Activated CD8-positive, alpha-beta memory T cell treated with anti-CD3 and anti-CD28 coated beads, Interleukin-2, amount 50 U/mL, for 48 hours (primary cell): ENCODE measurements at places on chromosomes 12 and 14.
A peak's percentile ranks its signal among the peaks of the same experiment; 100 is the strongest.

DNA sequence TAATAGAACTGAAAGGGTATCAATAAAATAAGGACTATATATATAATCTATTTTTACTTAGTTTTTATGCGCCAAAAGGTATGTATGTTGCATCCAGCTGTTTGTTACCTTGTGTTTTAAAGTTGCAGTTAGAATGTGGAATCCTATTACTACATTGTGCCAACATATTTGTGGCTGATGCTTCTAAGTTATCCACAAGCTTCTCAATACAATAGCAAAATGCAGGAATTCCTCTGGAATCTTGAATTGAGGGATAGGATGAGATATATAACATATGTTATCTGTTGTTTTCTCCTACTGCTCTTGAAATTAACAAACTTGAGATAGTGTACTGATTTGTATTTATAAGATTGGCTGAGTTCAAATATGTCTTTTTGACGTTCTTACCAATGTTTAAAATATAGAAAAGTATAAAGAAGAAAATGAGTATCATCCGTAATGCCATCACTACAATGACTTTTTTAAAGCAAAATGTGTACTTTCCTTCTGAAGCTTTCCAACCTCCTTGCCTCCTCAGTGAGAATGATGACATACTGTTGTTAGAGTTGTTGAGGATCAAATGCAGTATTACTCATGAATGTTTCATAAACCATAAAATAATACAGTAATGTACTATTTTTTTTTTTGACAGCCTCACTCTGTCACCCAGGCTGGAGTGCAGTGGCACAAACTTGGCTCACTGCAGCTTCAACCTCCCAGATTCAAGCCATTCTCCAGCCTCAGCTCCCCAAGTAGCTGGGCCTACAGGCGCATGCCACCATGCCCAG, 6.6 kb downstream of the RAP1B start:
- no peak for DNase-seq

DNA sequence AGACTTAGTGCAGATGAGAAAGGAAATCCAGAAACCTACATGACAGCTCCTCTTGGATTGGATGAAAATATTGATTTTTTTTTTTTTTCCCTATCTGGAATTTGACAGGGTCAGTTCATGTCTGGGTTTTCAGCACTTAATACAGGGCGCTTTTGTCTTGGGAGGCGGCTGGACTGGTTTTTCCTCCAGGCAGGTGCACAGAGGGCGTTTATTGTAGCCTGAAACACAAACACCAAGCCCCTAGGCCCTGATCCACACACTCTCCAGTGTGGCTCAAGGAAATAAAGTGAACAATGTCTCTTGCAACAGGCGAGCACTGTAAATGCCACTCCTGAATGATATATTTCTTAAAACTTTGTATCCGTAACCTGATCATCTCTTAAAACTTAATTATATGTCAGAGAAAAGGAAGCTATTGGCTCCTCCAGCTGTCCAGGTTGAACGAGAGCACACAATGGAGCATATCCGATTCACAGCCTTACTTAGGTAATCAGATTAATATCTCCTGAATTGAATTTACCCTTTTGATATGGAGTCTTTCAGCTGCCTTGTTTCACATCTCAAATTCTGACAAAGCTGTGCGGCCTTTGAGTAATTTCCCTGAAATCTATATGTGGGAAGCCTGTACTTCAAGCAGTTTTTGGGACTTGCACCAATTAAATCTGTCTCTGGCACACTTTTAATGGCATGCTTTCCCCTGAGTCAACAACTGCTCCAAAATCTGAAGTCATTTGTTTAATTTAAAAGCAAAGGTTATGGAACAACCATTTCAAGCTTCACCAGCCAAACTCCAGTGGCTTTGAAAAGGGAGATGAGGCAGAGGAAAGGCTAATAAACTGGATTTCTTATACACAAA, 485.7 kb downstream of the ZFP36L1 start:
- no peak for DNase-seq

DNA sequence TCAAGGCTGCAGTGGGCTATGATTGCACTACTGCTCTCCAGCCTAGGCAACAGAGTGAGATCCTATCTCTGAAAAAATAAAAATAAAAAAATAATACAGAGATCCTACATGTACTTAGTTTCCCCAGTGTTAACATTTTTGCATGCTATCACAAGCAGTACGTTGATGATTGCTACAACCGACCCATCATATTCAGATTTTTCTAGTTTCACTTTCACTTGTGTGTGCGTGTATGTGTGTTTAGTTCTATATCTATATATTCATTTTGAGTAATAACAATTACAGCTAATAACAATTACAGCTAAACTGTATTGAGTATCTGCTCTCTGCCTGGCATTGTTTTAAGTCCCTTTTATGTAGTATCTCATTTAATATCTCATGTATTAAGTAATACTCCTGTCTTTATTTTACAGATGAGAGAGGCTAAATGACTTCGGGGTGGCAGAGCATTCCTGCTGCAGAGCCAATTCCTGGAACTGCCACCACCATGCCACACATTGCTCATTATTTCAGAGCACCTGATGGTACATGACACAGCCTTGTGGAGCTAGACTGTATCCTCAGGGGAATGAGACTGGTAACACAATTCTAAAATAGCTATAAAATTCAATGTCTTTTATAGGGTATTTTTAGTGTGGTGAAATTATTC, 153.1 kb downstream of the BCAT1 start:
- no peak for DNase-seq

DNA sequence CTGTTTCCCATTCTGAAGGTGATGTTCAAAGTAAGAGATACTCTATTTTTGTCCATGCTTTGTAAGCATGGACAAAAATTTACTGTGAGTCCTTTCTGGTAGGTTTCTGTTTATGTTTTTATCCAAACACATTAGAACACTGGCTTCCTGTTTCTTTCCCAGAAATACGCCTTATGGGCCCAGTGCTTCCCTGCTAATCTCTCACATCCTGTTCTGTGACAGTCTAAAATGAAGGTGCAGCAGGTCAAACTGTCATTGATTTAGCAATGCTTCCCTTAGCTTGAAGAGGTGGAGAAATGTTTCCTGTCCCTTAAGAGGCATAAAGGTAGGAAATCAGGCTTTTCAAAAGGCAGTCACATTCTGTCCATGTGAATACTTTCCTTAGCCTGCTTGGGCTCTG, 305.6 kb downstream of the RPS29 start:
- no peak for DNase-seq

DNA sequence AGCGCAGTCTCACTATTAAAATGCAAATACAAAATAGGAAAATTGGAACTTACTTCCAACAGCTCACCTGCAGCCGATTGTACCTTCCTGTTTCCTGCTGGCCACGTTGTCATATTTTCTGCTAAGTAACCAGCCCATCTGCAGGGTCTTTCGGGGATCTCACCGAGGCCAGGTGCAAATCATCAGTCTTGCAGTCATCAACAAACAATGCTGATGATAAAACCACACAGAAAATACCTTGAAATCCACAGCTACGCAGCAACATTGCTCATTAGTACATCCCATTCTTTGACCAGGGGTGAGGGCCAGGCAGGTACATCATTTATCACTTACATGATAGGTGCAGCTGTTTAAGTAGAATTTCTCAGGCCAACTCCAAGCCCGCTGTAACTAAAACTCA, 406.9 kb downstream of the TMEM121 start:
- peak; percentile 28 for DNase-seq

- no peak for DNase-seq
Measured at GRCh38 chr12:1815814-1816729, 4.3 kb upstream of the LRTM2 start.

DNA sequence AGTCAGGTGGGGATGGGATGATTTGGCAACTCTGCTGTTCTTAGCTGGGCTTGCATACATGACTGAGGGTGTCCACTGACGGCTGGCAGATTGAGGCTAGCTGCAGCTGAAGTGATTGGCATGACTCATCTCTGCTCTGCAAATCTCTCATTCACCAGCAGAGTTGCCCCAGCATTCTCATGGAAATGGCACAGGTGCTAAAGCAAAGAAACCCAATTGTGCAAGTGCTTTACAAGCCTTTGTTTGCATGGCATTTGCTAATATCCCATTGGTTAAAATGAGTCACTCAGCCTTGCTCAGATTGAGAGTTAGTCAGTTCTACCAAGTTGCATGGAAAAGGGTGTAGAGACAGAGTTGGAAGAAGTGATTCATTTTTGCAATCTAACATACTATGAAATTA, 389.7 kb upstream of the FAR2 start:
- DNase-seq, result no peak

DNA sequence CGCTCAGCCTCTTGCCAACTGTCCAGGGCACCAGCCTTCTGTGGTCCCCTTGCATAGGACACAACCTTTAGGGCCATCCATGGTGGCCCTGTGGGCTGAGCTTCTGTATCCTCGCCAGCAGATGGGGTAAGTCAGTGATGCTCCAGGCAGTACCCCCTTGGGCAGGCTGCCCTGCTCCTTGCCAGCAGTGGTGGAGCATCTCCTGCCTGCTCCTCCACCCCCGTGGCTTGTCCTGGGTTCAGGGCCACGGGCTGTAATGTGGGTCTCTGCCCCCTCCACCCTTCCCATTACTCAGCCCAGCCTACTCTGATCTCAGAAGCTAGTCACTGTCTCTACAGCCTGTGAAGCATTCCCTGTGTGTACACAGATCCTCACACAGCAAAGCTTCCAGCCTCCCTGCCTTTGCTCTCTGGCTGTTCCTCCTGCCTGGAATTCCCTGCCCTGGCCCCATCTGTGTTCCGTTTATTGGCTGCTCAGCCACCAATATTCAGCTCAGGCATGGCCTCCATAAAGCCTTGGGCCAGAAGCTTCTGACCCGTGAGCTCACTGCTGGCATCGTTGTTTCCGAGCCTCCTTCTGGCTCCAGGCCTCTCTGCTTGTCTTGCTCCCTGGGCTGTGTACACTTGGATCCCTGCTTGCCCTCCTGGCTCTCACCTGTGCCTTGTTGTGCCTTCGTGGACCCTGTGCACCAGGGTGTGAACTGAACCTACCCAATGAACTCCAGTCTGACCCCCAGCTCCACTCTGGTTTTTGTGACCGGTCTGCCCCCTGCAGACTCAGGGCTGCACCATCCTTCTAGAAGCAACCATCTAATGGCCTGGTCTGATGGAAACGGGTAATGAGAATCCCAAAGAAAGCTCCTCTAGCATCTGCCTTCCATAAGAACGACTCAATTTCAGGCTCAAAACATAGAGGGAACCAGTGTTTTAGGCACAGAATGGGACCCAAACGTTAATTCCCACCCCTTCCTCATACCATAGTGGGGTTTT, 177.0 kb upstream of the PRMT8 start:
- DNase-seq, result no peak

- no peak for DNase-seq
Measured at GRCh38 chr14:91202234-91202974, 42.1 kb downstream of the GPR68 start.

DNA sequence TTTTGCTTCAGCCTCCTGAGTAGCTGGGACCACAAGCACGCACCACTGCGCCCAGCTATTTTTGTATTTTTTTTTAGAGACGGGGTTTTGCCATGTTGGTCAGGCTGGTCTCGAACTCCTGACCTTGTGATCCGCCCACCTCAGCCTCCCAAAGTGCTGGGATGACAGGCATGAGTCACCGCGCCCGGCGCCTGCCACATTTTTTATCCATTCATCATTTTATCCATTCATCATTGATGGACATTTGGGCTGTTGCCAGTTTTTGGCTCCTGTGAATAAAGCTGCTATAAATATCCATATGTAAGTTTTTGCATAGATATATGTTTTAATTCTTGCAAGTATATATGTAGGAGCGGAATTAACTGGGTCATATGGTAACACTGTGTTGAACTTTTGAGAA, 79.5 kb downstream of the DAAM1 start:
- no peak for DNase-seq

DNA sequence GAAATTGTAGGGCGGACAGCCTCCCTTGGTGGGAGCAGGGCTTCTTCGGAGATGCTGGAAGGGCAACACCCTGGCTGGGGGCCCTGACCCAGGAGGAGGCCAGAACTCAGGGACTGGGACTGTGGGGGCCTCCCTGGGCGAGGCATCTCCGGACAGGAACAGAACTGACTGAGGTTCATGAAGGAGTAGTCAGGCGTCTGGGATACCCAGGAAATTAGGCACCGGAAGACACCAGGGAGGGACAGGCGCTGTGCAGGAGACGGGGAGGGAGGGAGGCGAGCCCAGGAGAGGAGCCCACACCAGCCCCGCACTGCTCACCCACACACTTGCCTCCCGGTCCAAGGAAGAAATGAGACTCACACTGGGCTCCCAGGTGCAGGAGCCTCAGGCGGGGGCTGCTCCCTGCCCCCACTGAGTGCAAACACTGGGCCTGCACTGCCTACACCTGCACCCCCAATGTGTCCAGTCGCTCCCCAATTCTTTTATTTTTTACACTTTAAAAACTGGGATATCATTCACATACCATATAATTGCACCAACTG, 262.6 kb upstream of the SFSWAP start:
- no peak for DNase-seq

DNA sequence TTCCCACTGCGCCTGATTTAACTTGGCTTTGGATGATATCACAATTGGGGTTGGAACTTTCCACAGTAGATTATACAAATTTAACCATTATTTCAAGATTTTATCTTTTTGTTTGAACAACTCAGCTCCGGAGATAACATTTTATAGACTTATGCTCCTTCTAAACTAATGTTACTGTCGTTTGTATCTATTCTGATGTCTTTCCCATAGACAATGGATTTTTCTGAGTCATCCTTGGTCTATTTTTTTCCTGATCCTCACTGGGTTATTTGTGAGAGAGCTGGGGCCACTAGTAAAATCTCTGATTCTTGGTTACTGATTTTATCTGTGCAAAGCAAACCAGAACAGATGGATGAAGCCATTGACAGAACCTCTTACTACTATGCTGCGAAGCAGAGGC, 175.1 kb downstream of the SLC38A4 start:
- no peak for DNase-seq

GRCh38 chr12:45587012-45587411, 142.5 kb upstream of the ARID2 start:
- DNase-seq, result no peak

DNA sequence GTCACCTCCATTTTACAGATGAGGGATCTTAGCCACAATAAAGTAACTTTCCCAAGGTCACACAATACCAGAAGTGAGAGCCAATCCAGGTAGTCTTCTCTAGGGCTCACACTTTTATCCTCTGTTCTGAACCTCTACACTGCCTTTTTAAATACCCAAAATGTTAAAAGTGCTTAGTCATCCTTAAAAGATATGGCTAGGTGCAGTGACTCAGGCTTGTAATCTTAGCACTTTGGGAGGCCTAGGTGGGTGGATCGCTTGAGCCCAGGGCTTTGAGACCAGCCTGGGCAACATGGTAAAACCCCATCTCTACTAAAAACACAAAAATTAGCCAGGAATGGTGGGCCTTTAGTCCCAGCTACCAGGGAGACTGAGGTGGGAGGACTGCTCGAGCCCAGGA, 104.1 kb upstream of the PPP4R3A start:
- DNase-seq, result no peak

DNA sequence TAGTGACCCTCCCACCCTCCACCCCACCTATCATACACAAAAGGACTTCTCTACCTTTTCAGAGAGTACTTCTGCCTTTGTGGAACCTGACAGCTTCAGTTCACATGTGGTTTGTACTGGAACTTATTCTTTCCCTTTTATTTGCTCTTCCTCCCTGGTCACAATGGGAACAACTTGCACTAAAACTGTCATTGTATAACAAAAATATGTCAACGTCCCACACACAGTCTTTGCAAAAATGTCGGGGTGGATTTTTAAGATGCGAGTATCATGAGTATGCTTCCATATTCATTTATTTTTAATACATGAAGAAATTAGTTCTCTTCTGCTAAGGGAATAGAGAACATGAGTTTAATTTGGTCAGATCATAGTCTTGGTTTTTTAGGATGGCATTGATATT, 45.6 kb upstream of the NELL2 start:
- DNase-seq, result no peak

- DNase-seq, result no peak
Measured at GRCh38 chr12:49471557-49471956, 67.3 kb upstream of the KCNH3 start.

- DNase-seq, result no peak
Measured at GRCh38 chr12:19065223-19065622, 64.3 kb upstream of the PLEKHA5 start.
